ENCODE measurements at places on chromosomes 3 and 15.

GRCh38 chr3:70308760-70309159, 3.7 kb downstream of the MDFIC2 start:
- DNase-seq, result no peak

DNA sequence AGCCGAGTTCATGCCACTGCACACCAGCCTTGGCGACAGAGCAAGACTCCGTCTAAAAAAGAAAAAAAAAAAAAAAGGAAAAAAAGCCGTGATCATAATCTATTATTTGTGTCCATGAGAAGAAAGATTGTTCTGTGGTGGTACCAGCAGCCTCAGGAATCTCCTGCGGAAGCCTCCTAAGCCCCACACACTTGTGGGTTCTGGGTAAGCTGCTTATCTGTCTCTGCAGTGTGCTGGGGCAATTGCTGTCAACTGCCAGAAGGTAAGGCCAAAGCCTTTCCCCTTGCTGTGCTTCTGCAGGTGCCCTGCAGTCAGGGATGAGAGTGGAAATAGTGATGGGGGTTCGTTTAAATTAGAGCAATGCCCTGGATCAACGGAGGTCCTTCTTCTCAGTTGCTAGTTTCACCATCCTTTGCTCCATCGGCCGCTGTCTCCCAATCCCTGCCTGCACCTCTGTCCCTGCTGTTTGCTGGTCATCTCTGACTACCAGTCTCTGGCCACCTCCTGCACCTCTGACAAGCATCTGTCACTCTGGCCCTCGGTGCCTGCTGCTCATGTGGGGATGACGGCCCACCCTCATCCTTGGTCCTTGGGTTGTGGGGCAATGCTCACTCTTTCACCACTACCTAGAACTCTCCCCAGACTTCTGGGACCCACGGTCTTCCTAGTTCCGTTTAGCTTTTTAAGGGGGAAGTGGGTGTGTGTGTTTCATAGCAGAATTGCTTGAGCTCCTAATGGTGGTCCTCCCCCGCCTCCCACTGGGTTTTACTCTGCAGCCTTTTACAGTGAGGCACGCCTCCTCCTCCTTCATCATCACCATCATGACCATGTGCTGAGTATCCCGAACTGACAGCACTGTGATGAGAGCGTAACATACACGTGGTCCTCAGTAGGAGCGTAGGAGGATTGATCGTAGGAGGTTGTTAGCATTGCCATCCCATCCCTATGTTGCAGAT, 25.5 kb downstream of the CHRD start:
- no peak for DNase-seq

DNA sequence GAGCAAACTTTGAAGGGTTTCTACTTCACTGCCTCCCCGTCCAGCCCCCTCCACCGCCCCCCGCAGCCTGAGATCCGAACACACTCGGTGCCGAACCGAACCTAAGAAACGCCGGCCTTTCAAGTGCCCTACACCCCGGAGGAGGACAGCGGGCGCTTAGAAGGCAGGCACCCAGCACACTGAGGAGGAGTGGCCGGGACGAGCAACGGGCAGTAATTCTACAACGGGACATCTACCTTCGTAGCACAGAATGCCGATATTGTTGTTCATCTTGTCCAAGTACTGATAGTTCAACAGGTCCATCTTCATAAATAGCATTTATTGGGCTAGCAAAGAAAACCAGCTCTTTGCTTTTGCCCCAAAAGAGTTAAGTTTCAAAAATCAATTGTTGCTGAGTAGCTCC, 513 bp downstream of the VGLL4 start:
- DNase-seq, result peak; percentile 50

DNA sequence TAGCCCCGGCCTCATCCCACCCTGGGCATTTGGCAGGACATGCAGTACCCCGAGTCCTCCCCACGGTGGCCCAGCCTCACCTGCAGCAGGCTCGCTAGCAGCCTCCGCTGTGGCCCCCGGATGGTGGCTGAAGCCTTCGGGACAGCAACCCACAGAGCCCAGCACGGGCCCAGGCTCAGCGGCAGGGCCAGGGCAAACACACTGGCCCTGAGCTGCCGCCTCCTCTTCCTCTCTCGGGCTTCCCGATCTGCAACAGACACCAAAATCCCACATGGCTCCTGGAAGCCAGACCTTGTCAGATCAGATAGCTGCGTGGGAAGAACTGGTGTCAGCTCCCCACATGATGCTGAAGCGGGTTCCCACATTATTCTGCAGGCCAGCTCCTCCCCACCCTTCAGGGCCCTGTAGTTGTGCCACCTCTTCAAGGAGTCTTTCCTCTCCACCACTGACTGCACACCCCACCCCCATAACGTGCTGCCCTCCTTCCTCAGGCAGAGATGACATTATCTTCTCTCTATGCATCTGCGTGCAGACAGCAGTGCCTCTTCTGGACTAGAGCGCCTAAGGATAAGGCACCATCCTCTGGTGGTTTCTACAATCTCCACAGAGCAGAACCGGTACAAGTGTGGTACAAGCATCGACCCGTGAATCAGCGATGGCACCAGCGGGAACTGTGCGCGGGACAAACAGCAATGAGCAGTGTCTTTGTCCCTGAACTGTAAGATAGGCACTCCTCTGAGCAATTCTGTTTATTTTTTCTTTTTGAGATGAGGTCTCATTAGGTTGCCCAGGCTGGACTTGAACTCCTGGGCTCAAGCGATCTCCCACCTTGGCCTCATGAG, 9.5 kb downstream of the TMEM44 start:
- DNase-seq, result no peak
